Amniotic stem cell (primary cell): ENCODE measurements at places on chromosomes 7 and 10.

DNA sequence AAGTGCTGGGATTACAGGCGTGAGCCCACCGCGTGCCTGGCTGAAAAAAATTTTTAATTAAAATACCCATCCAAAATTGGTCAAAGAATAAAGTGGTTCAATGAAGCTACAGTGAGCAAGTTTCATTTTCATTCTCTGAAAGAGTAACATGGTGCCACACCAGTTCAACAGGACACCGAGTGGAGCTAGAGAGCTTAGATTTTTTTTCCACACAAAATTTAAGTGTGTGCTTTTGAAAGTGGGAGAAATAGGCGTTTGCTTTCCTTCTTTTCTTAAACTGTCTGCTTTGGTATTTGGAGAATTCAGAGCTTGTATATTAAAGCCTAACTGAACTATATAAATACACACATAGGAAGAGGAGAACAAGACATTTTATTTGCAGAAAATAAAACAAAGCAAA is 43.4 kb downstream of the BPGM start:
- peak; percentile 53 for DNase-seq

- no peak for DNase-seq
Observed at GRCh38 chr10:110842326-110842904, 29.3 kb upstream of the PDCD4 start.

DNA sequence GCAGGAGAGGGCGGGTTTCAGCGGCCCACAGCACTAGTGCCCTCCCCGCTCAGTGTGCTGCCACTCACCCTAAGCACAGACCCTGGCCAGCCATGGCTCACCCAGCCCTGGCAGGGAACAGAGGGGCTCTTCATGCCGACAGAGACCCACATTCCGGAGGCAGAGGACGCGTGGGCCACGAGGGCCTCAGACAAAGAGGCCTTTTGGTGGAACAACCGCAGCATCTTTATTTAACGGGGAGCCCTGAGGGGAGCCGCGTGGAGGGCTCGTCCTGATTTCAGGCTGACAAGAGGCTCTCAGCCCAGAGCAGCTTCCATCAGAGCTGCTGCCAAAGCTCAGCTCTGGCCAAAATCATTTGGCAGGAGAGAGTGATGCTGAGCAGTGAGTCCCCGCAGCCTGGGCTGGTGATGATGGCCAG is 127.8 kb downstream of the SH3PXD2A start:
- no peak for DNase-seq

DNA sequence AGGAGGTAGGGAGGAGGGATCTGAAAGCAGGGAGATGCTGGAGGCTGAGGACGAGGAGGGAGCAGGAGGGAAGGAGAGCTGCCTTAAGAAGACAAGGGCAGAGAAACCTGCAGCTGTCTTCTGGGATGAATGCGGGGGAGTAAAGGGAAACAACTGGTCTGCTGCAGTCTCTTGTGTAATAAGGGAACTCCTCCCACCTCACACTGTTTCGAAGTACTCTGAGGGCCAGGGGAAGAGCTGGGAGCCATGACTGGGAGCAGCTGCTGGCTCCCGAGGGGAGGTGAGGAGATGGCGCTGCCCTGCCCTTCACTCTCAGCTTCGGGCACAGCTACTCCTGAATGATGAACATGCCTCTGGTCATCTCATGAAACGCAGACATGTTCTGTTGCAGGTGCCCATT is 65.1 kb downstream of the CLEC2L start:
- DNase-seq, result no peak

GRCh38 chr7:102898532-102898859 is 14.3 kb upstream of the LRRC17 start:
- DNase-seq, result no peak

DNA sequence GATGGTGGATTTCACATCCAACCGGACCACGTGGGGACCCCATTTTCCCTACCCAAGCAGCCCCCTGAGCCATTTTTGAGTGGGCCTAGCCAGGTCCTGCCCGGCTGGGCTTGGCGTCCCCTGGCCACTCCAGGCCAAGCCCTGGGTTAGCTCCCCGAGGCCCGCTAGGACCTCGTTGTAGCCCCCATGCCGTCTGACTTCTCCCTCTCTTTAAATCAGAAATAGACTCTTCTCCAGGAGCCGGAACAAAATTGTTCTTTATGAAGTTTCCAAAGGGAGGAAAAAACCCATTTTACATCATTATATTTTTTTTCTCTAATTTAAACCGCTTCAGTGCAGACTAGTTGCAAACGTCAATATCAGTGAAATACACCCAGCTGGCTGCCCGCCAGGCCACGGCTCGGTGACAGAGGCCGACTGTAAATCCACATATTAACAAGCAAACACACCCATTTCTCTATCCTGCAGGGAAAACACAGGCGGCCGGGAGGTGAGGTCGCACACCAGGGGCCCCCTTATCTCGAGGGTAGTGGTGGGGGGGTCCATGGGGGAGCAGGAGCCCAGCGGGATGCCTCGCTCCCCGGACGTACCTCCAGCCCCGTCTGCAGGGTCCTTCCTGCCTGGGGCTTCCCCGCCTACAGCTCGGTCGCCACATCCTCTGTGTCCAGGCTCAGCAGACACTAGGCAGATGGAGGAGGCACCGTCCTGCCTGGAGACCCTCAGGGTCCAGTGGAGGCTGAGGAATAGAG is 72.7 kb downstream of the ELFN1 start:
- no peak for DNase-seq

GRCh38 chr7:112159351-112159750 is 46.8 kb downstream of the DOCK4 start:
- DNase-seq, result no peak

DNA sequence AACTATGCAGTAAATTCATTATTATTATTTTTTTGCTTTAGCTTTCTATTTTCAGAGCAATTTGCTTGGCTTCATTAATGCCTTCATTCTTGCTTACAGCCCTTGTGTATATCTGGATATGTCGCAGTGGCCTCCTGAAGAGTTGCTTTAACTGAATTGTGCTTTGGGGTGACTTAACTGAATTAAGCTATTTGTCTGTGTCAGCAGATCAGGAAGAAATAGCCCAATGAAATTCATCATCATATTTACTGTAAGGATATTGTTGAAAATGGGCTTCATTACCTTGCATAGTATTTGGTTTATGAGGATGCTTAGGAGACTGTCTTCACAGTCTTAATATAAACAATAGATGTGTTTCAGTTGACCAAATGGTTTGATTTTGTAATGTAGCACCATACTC is 59.7 kb upstream of the PIP4K2A start:
- DNase-seq, result no peak
